ENCODE measurements at places on chromosomes 16 and 17. TPM values are rescaled to one million over a fixed set of nuclear protein-coding genes. Genes with fewer than 3 reads are reported as not detected.
A peak's percentile ranks its signal among the peaks of the same experiment; 100 is the strongest.

OTOP2 gene
- not detected for total RNA-seq

ARSG gene
- 5.0 TPM for total RNA-seq

DNA sequence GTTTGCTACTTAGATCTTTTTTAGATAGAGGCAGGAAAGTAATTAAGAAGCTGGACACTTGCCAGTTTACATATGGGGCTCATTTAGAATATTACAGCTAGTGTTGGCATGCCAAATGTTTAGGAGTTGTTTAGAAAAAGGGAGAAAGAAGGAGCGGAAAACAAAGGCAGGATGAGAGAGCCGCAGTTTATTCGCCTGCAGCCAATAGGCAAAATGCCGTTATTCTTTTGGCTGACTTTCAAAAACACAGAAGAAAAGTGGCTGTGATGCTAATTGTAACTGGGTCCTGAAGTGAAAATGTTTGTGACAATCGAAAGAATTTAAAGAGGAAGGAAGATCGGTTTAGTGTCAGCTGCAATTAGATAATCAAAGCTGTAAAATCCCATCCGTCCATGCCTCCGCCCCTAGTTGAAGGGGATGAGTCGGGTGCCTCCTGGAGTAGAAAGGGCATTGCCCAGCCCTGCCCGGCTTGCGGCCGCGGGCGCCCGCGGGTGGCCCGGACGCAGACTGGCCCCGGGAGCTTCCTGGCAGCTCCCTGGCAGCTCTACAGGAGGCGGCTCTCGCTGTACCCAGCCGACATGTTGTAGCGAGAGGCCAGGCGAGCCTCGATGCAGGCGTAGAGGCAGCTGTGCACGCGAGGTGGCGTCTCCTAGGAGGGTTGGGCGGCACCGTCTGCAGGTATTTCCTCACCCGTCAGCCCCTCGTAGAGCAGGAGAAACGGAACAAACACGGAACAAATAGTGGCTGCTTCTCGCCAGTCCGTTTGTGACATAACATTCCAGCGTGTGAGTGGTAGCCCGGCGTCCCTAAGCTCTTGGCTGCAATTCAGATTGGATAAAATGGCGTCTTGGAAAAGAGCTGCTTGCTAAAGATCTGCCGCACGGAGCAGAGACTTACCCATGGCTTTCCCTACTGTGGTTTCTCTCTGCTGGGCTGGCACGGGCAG is 82.2 kb downstream of the TNRC6C start:
- DNase-seq = peak; percentile 65
- H3K4me1 ChIP-seq = peaks cover 10% of the 10 kb centered on the region
- H3K4me3 ChIP-seq = peak overlapping the region; percentile 56
- H3K27me3 ChIP-seq = no peaks in the 10 kb centered on the region

- no peaks in the 10 kb centered on the region for H3K4me1 ChIP-seq
- H3K4me3 ChIP-seq = no peak overlapping the region
- H3K27me3 ChIP-seq = no peaks in the 10 kb centered on the region
- H3K36me3 ChIP-seq = no peaks in the 10 kb centered on the region
Measured at GRCh38 chr16:55435387-55435786, 43.6 kb upstream of the MMP2 start.

DNA sequence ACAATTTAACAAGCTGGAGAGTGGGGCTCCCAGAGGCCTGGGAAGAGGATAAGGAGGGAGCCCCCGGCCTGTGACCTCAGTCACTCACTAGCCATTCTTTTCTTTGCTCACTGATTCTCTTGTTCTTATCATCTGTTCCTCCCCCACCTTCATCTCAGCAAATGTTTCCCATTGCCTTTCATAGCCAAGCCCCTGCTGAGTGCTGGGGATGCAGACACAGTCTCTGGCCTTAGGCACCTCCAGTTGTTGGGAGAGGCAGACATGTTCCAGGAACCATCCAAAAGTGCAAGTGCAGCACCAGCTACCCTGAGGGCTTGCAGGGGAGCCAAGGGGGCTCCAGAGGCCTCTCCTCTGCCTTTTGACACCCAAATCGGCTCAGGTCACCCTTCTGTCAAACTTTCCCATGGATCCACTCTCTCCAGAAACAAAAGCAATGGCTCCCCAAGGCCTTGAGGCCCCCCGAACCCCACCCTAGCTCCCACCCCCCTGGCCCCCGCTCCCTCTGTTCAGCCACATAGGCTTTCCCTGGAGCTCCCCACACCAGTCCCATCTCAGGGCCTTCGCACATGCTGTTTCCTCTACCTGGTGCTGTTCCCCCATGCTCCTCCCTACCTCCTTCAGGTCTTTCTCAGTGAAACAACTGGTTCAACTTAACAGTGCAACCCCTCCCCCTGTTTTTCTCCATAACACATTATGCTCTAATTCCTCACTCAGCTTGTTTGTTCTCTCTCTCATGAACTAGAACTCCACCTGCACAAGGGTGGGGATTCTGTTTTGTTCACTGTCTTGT is 14.9 kb upstream of the KCNJ12 start:
- H3K4me3 ChIP-seq = no peak overlapping the region
- H3K27me3 ChIP-seq = no peaks in the 10 kb centered on the region
- H3K4me1 ChIP-seq = peaks cover 8% of the 10 kb centered on the region
- no peak overlapping the region for H3K27ac ChIP-seq
- no peaks in the 10 kb centered on the region for H3K36me3 ChIP-seq

KRTAP4-1 gene
- total RNA-seq = not detected

GRCh38 chr17:50432125-50432762 is 6.2 kb downstream of the ACSF2 start:
- H3K4me3 ChIP-seq = no peak overlapping the region
- no peak overlapping the region for H3K27ac ChIP-seq
- no peaks in the 10 kb centered on the region for H3K27me3 ChIP-seq
- H3K36me3 ChIP-seq = peaks cover 4% of the 10 kb centered on the region

DNA sequence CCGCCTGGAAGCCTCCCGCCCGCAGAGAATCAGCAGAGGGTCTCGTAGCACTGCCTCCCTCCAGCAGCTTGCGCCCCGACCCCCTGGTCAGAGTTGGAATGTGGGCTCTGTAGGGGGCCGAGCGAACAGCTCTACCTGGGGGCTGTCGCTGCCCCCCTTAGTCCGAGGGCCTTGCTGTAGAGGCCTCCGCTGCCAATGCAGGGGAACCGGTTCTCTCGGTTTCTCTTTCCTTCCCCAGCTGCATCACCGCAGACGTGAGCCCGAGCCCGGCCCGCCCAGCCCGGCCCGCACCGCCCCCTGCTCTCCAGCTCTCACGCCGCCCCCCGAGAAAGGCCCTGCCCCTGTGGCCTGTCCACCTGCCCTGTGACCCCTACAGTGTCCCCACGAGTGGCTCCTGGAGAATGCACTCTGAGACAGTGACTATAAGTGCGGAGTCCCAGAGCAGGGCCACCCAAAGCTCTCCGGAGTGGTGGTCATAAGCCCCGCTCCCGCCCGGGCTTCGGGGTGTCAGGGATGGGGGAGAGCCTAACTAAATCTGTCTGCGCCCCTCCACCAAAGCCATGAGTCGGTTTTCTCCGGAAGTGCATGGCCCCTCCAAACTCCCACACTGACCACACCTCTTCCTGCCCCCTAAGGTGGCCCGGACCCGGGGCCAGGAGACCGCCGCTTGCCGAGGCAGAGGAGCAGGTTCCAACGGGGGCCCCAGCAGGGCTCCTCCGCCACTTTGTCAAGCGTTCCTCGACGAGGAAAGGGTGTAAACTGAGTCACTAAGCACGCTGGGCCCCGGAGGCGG is 1.7 kb downstream of the ARHGAP27 start:
- peak overlapping the region; percentile 44 for H3K4me3 ChIP-seq
- peak overlapping the region; percentile 90 for H3K27ac ChIP-seq
- H3K4me1 ChIP-seq = peaks cover 58% of the 10 kb centered on the region
- peak; percentile 83 for DNase-seq

- H3K36me3 ChIP-seq = no peaks in the 10 kb centered on the region
- no peaks in the 10 kb centered on the region for H3K4me1 ChIP-seq
- H3K27ac ChIP-seq = no peak overlapping the region
- no peak overlapping the region for H3K4me3 ChIP-seq
- H3K27me3 ChIP-seq = no peaks in the 10 kb centered on the region
Measured at GRCh38 chr17:9350080-9350479, 225.5 kb downstream of the STX8 start.

- peaks cover 48% of the 10 kb centered on the region for H3K36me3 ChIP-seq
- H3K4me1 ChIP-seq = peaks cover 54% of the 10 kb centered on the region
- H3K27ac ChIP-seq = peak overlapping the region; percentile 96
- peak overlapping the region; percentile 41 for H3K4me3 ChIP-seq
- no peaks in the 10 kb centered on the region for H3K27me3 ChIP-seq
- DNase-seq = no peak
Measured at GRCh38 chr17:75842963-75843576, 1.1 kb downstream of the UNC13D start.

DNA sequence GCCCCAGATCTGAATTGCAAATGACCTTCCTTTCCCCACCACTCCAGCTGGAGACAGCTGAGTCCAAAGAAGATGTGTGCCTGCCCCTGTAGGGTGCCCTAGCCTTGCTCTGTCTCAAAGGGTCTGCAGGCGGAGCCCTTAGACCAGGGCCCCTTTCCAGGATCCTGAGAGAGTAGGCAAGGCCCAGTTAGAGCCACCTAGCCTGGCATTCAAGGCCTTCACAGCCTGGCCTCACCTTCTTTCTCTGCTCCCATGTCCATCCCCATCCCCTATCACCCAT is 66.6 kb upstream of the LHX1 start:
- H3K4me1 ChIP-seq = no peaks in the 10 kb centered on the region
- H3K27ac ChIP-seq = no peak overlapping the region
- no peak for DNase-seq
- H3K27me3 ChIP-seq = no peaks in the 10 kb centered on the region
- no peak overlapping the region for H3K4me3 ChIP-seq

NXPH3 gene
- total RNA-seq = 5.3 TPM

GRCh38 chr17:32258383-32259140 is 7.1 kb upstream of the RHBDL3 start:
- H3K27ac ChIP-seq = no peak overlapping the region
- H3K27me3 ChIP-seq = no peaks in the 10 kb centered on the region
- DNase-seq = no peak
- H3K4me3 ChIP-seq = no peak overlapping the region
- H3K4me1 ChIP-seq = no peaks in the 10 kb centered on the region
- no peaks in the 10 kb centered on the region for H3K36me3 ChIP-seq

DNA sequence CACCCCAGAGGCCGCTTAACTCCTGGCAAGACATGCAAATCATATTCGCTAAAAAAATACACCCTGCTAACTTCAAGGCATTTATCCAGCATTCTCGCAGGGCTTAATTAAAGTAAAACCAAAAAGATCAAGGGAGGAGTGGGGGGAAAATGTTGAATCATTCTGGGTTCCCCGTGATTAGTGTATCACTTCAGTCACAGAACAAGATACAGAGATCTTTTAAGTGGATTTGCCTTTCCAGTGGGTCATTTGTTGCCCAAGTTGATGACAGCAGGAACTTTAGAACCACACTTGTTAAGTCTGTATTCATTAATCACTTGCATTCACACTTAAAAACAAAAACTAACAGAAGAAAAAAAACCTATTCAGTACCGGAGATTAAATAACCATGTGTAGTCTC is 17.3 kb downstream of the CRYBA1 start:
- no peak overlapping the region for H3K27ac ChIP-seq
- H3K4me1 ChIP-seq = peaks cover 3% of the 10 kb centered on the region
- no peak overlapping the region for H3K4me3 ChIP-seq
- DNase-seq = no peak
- H3K36me3 ChIP-seq = peaks cover 90% of the 10 kb centered on the region

GRCh38 chr17:22599322-22599721 is 907.0 kb downstream of the KCNJ18 start:
- H3K36me3 ChIP-seq = no peaks in the 10 kb centered on the region
- H3K4me1 ChIP-seq = no peaks in the 10 kb centered on the region
- H3K27me3 ChIP-seq = no peaks in the 10 kb centered on the region
- H3K4me3 ChIP-seq = no peak overlapping the region
- DNase-seq = no peak

DNA sequence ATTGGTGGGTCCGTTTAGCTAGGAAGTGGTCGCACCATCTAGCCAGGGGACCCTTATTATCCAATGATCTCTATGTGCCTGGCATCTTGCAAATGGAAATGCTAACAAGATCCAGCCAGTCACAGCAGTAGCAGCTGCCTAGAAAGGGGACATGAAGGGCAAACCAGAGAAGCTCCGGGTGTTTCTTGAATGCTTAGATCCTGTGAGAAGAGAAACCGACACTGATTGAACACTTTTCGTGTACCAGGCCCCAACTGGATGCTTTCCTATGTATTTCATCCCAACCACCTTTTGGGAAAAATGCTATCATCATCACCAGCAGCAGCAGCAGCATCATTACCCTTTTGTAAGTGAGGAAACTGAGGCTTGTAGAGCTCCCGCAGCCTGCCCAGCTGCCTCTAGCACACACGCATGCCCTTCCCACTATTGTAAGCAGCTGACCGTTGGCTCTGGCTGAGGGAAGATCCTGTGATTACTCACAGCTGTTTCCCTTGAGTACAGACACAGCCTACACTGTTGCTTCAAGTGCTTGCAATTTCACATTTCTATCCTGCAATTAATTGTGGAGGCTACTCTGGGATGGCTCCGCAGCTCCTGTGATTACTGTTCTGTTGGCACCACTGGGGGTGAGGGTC is 180.7 kb upstream of the CACNG5 start:
- no peaks in the 10 kb centered on the region for H3K36me3 ChIP-seq
- no peaks in the 10 kb centered on the region for H3K27me3 ChIP-seq
- no peak for DNase-seq
- no peaks in the 10 kb centered on the region for H3K4me1 ChIP-seq
- no peak overlapping the region for H3K27ac ChIP-seq
- H3K4me3 ChIP-seq = no peak overlapping the region

RAC3 gene
- 4.9 TPM for total RNA-seq
